Stimulated activated CD4-positive, alpha-beta T cell treated with anti-CD3 and anti-CD28 coated beads, Interleukin-1b, Interleukin-23, amount 100 ng/mL, for 1 hour (primary cell): ENCODE measurements at places on chromosomes 4 and X.

- no peak for DNase-seq
These were observed 11.2 kb downstream of the APELA start for GRCh38 chr4:164888096-164888715.

- no peak for DNase-seq
These were observed 45.7 kb downstream of the ELF2 start for GRCh38 chr4:139131209-139131870.

DNA sequence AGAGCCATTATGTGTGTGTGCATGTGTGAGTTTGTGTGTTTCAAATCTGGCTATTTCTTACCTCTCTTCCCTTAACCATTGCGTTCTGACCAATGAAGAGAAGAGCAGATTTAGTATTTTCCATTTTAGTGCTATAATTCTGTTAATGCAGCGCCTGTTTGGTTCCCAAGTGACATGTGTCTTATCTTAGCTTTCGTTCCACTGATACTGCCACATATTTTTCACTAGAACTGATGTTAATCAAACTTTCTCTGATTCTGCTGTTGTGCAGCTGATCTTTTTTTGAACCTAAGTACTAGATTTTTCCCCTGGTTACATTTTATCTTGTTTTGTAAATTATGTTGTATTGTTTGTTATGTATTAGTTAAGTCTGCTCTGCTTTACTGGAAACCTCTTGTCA is 152.9 kb upstream of the MID1 start:
- no peak for DNase-seq

DNA sequence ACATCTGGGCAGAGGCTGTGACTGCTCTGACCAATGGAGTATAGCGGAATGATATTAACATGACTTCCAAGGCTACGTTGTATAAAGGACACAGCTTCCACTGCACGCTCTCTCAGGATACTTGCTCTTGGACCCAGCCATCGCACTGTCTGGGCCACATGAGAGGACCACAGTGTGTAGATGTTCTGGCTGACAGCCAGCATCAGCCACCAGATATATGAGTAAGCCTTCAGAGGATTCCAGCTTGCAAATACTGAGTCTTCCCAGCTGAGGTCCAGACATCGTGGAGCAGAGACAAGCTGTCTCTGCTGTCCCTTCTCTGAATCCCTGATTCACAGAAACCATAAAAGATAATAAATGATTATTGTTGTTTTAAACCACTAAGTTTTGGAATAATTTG is 146.8 kb upstream of the USP9X start:
- DNase-seq, result no peak

- DNase-seq, result no peak
These were observed 86.6 kb upstream of the TMEM150C start for GRCh38 chr4:82648356-82648755.

DNA sequence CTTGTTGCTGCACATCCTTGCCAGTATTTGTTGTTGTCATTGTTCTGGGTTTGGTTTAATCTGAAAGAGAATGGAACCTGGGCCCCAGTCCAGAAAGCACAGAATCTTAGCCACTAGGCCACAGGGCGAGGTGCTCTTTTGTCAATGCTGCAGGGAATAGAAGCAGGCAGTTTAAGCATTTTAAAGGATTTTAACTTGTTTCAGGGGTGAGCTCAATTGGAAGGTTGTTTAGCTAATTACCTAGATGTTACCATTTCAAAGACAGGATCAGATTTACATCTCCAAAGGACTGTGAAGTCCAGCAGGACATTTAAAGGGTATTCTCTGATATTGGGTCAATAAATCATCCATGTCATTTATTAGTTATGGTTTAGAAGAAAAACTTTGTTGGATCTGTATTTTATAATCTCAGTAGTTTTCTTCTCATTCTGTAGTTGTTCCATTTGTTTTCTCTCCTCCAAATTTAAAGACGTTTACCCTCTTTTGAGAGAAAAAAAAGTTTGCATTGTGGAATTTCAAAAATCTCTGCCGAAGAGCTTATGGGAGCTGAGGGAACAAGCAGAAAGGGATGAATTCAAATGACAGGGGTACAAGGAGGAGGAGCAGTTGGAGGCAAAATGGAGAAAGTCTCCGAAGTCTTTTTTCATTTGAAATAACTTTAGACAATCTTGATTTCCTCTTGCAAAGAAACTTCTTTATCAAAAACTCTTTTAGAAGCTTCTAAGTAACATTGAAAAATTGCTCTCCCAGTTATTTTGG is 57.5 kb upstream of the FAM47C start:
- DNase-seq, result no peak

DNA sequence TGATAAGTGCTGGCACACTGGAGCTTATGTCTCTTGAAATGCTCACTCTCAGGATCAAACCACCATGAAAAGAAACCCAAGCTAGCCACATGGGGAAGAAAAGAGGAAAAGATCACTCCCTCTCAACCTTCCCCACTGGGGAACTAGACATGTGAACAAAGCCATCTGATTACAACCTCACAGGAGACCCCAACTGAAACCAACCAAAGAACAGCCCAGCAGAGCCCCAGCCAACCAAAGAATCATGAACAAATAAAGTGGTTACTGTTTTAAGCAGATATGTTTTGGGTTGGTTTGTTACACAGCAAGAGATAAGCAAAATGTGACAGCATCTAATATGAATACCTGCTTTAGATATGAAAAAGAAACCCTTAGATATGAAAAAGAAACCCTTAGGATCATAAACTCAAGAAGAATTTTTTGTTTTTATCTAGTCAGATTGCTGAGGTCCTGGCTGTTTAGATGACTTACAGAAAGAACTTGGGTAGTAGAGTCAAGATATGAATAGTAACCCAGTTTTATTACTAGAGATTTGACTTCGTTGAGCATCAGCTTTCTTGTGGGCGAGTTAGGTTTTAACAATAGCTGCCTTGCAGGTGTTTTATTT is 23.7 kb upstream of the TLR7 start:
- DNase-seq, result no peak

- no peak for DNase-seq
These were observed 414.5 kb downstream of the PRDM5 start for GRCh38 chr4:120508036-120508435.

DNA sequence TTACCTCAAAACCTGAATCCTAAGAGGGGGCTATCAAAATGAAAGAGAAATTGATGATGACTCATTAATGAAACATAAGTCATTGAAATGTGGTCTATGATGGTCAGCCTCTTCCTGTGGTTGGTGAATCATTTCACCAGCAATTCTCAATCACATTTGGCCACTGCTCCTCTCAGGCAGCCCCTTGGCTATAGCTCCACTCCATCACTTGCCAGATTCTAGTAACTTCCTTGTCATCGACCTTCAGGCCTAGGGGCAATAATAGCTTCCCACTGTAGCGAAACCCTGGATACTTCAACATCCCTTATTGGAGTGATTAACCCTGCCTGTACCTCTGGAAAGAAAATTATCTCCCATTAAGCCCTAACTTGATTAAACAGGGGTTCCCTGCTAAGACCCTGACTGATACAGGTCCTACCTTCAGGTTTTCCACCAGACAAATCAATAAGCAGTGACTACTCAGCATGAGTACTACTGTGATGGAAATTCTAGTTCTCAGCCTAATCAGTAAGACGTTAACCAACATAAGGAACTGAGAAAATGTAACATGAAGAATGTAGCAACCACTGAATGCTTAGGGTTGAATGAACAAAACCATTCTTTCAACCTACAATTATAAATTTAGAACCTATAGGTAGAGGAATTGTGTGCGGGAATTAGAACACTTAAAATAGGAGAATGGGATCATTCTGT is 30.4 kb downstream of the ADH7 start:
- DNase-seq, result no peak

DNA sequence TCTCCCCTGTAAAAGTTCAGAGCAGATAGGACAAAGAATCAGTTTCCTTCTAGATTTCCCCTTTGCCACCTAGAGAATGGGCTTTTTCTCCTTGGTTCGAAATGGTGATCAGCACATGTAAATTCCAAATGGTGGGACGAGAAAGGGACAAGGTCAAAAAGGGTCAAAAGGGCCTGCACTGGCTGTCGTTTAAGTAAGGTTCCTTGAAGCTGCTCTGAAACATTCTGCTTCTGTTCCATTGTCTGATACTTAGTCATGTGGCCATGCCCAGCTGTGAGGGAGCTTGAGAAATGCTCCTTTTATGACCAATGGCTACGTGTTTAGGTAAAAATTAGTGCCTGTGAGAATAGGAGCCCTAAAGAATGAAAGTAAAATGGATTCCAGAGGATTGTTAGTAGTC is 165.9 kb upstream of the CENPE start:
- DNase-seq, result no peak

DNA sequence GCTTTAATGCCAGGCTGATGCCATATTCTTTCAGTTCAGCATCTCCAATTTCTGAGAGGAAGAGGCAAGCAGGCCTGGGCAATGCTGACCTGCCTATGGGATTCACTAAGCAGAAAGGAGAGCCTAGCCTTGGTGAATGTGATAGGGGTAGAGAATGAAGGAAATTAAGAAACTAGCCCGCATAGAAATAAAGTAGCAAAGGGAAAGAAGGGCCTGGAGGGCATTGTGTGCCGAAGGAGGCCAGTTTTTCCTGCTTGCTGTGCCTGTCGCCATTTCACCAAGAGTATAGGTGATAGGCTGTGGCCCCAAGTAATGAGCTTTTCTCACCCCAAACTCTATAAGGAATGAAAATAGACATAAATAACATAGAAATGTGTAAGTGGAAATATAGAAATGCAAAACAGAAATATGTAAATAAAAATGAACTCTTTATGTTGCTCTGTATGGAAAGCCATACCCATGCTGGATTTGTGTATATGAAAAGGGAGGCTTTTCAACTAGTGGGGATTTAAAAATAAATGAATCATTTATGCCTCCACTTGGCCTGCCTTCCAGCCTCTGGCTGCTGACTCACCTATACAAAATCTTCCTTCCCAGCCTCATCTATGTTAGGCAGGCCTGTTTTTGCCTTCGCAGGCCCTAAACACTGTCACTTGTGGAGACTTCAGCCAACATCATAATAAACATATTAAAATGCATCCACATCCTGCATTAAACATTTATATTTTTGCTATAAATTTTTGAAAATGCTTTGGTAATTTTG is 5.1 kb upstream of the OCRL start:
- DNase-seq, result no peak

GRCh38 chr4:102477657-102478056 is 23.5 kb upstream of the NFKB1 start:
- DNase-seq, result no peak

GRCh38 chr4:175422331-175422730 is 389.7 kb downstream of the GPM6A start:
- DNase-seq, result no peak

DNA sequence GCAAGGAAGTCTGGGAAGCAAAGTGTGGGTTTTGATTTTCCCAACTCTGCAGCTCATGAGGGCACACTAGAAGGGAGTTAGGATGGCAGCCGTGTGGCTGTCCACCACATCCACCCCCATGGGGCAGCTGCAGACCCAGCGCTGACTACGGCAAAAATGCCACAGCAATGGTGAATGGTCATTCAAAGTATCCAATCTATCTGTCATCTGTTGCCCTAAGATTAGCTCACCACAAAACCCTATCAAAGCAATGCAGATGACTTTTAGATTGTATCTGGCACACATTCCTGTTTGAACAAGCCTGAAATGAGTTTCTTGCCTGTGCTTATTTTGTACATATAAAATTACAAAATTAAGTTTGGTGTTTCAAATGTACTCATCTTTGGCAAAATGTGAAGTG is 29.7 kb upstream of the HPSE start:
- no peak for DNase-seq

GRCh38 chr4:164701665-164702064 is 52.3 kb upstream of the SMIM31 start:
- no peak for DNase-seq

GRCh38 chr4:21885770-21886169 is 62.8 kb downstream of the KCNIP4 start:
- DNase-seq, result no peak

GRCh38 chr4:122652379-122652778 is 31.5 kb upstream of the IL21 start:
- peak; percentile 34 for DNase-seq

- DNase-seq, result no peak
These were observed 93.6 kb upstream of the FTHL17 start for GRCh38 chrX:31165241-31166035.

GRCh38 chrX:122582280-122582974 is 601.7 kb upstream of the GRIA3 start:
- DNase-seq, result no peak

DNA sequence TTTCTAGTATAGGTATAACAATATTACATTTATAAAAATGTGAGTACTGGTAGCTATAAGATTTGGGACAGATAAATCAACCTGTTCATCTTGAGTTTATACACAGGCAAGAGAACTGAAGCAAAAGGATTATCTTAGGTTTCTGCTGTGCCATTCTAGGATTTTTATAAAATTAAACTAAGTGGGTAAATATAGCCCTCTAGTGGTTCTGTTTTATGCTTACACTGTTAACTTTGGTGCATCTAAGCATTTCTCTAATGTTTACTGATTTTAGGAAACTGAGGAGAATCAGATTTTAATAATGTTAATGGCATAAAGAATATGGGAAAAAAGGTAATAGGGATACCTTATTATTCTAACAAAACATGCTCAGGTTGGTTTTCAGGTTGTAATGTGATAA is 1.1 kb upstream of the RRH start:
- DNase-seq, result no peak

- no peak for DNase-seq
These were observed 105.7 kb upstream of the PTCHD1 start for GRCh38 chrX:23228950-23229448.

DNA sequence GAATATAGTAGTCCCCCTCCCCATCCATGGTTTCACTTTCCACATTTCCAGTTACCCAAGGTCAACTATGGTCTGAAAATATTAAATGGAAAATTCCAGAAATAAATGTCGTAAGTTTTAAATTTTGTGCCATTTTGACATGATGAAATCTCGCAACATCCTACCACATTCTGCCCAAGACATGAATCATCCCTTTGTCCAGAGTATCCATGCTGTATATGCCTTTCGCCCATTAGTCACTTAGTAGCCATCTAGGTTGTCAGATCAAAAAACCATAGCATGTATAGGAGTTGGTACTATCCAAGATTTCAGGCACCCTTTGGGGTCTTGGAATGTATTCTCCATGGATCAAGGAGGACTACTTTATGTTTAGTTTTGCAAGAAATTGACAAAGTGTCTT is 8.3 kb downstream of the PRRG1 start:
- DNase-seq, result no peak
